Fibroblast of pulmonary artery (primary cell): ENCODE measurements at places on chromosomes 12 and 14.

GRCh38 chr12:93990832-93991803 is 157.3 kb upstream of the PLXNC1 start:
- peak; percentile 58 for DNase-seq

- DNase-seq = no peak
Observed at GRCh38 chr12:130130346-130130745, 31.9 kb upstream of the FZD10 start.

- DNase-seq = peak; percentile 60
Observed at GRCh38 chr12:15996254-15996653, 85.1 kb downstream of the DERA start.

GRCh38 chr14:86141966-86142365 is 612.0 kb downstream of the FLRT2 start:
- DNase-seq = no peak
